ENCODE measurements at places on chromosomes 1 and 21.

- no peak for DNase-seq
Measured at GRCh38 chr1:42258218-42258617, 76.8 kb downstream of the FOXJ3 start.

DNA sequence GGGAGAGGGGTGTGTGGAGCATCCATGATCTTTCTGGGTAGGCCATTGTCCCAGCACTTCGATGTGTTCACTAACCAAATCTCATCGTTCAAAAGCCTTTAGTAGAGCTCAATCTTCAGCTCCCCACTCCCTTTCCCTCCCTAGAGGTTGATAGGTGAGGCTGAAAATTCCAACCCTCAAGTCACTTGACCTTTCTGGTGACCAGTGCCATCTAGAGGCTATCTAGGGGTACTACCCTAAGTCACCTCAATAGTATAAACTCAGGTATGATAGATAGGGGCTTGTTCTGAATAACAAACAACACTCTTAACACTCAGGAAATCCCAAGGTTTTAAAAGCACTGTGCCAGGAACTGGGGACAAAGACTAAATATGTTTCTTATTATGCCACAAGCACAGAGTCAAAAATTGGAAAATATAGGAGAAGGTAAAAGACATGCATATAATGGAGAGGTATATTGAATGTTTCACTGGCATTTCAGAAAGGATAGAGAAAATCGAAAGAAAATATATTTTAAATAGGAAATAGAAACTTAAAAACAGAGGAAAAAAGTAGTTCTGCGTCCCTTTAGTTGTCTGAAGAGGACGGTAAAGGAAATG, 42.9 kb upstream of the CD53 start:
- no peak for DNase-seq

GRCh38 chr1:6342056-6342455, 51.5 kb downstream of the ACOT7 start:
- no peak for DNase-seq

- no peak for DNase-seq
Measured at GRCh38 chr1:55374801-55375616, 159.8 kb upstream of the USP24 start.

DNA sequence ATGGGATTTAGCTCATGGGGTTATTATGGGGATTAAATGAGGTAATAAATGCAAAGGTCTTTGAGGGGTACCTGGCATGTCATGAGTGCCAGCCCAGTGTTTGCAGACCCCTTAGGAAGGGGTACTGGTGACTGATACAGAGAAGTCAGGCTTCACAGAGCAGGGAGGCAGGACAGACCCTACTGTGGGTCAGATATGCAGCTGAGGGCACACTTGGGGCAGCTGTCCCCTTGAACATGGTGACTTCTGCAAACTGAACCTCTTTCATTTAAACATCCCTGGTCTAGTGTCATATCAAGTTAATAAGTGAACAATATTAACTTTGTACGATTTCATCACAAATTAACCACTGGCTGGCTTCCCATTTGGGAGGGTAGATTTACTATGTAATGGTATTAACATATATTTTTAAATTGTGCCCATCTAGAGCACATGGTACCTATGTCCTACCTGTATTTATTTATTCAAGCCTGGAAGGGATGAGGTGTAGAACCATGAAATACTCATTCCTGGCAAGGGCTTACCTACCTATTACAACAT, 25.9 kb downstream of the STPG1 start:
- no peak for DNase-seq

- no peak for DNase-seq
Measured at GRCh38 chr1:111509997-111510375, 6.6 kb upstream of the ADORA3 start.

DNA sequence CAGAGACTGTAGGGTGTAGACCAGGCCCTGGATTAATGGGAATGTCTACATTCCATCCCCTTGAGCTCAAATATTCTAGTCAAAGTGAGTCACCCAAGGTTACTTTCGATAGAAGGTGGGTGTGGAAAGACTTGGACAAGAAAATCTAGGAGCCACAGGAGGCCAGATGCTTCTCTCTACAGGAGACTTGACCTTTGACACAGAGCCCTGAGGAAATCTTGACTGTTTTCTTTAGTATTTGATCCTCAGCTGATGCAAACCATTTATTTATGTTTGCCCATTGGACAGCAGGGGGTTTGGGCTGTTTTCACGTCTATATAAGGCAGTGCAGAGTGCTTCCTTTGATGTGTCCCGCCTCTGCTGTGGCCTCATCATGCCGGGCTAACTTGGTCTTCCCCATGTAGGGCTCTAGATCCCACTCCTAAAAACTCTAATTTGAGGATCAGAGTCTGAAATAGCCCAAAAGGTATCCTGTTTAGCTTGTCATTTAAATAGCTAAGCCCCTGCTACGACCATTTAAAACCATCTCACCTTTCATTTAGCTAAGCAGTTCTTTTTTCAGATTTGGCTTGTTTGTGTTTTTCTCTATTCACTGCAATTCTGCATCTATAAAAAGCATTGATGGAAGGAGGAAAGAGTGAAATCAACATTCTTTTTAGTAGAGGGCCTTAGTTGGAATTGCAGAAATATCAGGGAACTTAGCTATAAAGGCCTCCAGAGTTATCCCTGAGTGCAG, 15.5 kb upstream of the MAP3K7CL start:
- peak; percentile 28 for DNase-seq

- DNase-seq: no peak
Measured at GRCh38 chr1:164699815-164700491, 141.0 kb downstream of the PBX1 start.

DNA sequence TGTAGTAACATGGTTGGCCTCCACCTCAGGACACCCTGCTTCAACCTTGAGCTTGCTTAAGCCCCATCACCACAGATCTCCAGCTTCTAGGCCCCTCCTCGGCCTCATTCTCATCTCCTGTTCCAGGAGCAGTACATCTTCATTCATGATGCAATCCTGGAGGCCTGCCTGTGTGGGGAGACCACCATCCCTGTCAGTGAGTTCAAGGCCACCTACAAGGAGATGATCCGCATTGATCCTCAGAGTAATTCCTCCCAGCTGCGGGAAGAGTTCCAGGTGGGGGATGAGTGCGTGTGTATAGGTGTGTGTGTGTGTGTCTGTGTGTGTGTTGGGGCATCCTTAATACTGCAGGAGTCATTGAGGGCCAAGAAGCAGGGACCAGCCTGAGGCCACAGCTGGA, 79.6 kb downstream of the PTPRU start:
- no peak for DNase-seq

GRCh38 chr21:46129846-46130651, 25.3 kb downstream of the FTCD start:
- no peak for DNase-seq

DNA sequence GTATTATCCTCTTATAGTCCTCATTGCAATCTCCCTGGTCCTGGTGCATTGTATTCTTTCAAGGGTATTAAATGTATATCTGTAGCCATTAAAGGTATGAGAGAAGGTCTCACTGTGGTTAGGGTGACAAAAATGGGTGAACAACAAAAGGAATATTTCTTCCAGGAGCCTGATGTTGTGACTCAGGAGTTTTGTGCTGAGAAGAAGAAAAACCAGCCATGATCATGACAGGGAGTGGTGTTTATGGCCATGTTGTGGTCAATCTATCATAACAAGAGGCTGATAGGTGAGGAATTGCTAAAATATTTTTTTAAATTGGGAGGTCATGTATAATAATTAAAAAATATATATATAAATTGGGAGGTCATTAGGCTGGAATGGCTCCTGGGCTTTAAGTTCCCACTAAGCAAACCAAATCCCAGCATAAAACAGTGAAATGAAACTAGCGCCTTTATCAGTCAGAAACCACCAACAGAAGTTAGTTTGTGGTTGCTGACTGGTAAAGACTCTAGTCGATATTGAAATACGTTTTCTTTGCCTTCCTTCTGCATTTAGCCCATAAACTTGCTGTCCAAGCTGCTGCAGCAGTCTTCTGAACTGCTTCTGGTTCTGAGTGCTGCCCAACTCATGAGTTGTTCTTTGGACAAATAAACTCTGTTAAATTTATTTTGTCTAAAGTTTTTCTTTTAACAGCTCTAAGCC, 60.3 kb downstream of the TBX19 start:
- no peak for DNase-seq

DNA sequence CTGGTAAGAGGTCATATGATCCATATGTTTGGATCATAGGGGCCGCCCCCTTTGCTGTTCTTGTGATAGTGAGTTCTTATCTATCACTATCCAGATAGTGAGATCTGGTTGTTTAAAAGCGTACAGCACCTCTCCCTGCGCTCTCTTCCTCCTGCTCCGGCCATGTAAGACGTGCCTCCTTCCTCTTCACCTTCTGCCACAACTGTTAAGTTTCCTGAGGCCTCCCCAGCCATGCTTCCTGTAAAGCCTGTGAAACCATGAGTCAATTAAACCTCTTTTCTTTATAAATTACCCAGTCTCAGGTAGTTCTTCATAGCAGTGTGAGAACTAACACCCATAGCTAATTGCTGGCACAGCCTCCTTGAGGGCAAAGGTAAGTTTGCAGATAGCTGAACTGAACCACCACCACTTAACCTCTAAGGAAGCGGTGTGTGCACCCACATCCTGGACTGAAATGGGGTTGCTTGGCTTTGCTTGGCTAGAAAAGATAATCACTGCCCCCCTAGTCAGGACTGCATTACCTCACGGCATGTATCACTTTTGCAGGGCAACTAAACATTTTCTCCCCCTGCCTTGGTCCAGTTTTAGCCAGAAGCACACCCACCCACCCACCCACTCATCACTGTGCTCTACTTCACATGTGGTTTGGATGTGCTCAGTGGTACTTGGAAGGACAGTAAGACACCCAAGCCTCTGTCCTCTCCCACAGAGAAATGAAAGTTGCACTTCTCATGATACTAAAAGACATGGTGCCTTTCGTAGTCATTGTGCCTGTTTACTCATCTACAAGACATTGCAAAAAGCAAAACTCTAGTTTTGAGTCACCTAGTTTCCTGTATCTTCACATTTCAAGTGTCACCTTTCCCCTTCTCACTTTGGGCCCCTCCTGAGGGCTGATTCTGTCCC, 23.1 kb upstream of the PTAFR start:
- no peak for DNase-seq

- no peak for DNase-seq
Measured at GRCh38 chr1:11470912-11471311, 8.0 kb upstream of the DISP3 start.

DNA sequence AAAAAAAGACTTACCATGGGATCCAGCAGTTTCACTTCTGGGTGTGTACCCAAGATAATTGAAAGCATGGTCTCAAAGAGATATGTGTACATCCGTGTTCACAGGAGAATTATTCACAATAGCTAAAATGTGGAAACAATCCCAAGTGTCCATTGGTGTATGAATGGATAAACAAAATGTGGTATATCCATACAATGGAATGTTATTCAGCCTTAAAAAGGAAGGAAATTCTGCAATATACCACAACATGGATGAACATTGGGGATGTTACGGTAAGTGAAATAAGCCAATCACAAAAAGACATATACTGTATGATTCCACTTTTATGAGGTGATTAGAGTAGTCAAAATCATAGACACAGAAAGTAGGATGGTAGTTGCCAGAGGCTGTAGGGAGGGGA, 7.0 kb upstream of the TUT4 start:
- no peak for DNase-seq

GRCh38 chr1:52925571-52926005, 1.5 kb upstream of the SCP2 start:
- DNase-seq: no peak

DNA sequence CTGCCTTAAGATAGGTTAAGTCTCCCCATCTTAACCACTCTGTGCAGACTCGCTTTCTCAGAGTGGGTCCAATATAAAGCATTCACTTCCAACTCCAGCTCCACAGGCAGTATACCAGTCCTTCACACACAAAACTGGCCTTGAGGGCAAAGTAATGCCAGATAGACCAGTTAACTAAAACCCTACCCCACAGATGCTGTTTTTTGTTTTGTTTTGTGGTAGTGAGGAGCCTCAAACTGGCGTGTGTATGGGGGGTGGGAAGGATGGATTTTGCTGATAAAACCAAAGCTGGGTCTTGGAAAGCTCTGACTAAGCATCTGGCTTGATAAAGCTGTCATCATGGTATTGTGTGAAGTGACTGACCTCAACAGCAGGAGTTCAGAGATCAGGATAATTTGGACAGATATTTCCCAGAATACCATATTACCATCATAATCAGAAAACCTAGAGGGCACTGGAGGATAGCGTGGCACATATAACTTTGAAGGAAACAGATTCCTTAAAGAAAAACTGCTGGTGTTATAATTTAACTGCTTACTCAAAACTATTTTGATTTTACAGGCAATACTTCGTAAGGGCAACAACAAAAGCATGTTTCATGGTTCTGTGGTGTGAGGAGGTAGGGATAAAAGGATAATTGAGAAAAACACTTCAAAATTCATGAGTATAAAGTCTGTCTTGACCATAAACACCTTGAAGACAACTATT, 29.6 kb upstream of the CPLANE2 start:
- DNase-seq: no peak

GRCh38 chr1:10870493-10871096, 74.1 kb upstream of the CASZ1 start:
- DNase-seq: no peak

DNA sequence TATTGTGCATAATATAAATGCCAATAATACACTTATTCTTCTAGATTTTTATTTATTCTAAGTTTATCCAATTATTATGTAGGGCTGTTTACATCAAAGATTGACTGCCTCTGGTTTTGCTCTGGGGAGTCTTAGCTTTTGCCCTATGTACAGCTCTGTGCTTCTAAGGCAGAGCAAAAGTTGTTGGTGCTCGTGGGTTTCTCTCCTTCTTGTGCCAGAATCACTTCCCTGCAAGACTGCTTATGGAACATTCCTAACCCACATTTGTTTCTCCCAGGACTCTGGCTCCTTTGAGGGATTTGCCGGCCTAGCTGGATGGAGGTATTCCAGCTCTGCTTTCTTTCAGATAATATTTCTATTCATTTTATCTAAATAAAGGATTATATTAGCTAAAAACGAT, 849.1 kb downstream of the USP25 start:
- no peak for DNase-seq

GRCh38 chr1:27038020-27038419, 25.4 kb upstream of the TENT5B start:
- no peak for DNase-seq

- no peak for DNase-seq
Measured at GRCh38 chr1:108049178-108049819, 84.3 kb upstream of the VAV3 start.
